ENCODE measurements at places on chromosomes 1 and 21.

DNA sequence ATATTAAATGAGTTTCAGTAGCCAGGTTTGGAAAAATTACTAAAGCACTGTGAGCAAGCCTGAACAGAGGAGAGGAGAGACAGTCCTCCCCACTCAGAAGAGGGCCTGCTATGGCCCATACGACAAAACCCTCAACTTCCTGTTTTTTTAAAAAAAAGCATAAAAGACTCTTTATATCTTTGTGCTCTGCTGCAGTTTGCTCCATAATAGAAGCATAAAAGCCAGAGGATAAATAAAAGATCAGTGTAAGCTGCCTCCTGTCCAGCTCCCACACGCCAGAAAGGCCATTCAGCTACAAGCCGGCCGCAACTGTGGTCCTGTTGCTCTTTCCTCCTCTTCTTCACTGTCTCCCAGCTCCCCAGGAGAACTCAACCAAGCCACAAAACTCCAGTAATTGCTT, 37.8 kb downstream of the NID1 start:
- no peak for DNase-seq

DNA sequence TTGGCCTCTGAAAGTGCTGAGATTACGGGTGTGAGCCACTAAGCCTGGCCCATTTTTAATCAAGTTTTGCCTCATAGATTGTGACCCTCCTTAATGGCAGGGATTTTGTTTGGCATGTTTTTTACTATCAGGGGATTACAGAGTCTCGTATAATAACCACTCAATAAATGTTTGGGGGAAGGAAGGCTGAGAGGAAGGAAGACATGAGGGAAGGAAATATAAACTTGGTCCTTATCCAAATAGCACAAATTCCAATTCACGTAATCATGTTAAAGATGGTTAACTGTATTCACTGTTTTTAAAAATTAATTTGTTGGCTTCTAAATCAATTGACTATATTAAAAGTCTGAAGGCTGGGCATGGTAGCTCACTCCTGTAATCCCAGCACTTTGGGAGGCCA, 30.9 kb upstream of the SERTAD4 start:
- DNase-seq: peak; percentile 56

- peak; percentile 7 for DNase-seq
Observed at GRCh38 chr1:197268012-197268411, at the start of gene CRB1. TSS of gene CRB1 (plus strand) at chr1:197268252. CDS start at chr1:197268413, 161 bp downstream.

DNA sequence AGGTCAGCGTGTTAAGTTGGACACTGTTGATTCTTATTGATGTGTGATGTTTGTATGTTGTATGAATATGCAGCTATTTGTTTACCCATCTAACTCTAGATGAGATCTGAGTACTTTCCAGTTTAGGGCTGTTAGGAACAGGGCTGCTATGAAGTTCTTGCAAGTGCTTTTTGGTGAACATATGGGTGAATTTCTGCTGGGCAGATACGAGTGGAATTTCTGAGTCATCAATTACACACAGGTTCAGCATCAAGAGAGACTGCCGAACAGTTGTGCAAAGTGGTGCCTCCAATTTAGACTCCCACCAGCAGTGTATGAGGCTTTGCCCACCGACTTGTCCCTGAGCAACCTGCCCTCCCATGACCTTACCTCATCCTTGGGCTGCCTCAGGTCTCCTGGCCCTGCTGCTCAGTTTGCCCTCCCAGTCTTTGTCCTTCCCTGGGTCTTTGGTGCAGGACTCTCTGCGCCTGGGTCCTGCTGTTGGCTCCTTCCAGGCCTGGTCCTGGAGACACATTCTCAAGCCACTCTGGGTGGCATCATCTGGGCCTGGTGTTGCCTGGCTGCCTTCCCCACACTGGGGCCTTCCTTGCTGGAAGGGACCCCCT, 343.6 kb downstream of the PTPRU start:
- DNase-seq: peak; percentile 46

DNA sequence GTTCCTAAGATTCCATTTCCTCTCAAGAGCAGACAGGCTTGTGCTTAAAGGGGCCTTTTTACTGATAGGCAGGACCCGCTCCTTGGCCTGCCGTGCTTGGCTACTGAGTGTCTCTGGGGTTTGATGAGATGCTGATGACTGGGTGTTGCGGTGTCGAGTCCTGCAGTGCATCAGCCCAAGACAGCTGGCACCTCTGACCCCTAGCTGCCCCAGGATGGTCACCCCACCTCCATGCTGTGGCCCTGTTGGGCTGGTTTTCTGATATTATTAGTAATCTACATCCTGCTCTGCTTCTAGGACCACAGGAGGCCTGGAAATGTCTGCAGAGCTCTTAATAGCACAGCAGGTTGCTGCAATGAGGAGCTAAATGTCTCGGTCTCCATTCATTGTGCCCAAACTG, 28.7 kb downstream of the LRRC71 start:
- no peak for DNase-seq

GRCh38 chr1:81305997-81306452, 494.7 kb upstream of the ADGRL2 start:
- DNase-seq: peak; percentile 40

DNA sequence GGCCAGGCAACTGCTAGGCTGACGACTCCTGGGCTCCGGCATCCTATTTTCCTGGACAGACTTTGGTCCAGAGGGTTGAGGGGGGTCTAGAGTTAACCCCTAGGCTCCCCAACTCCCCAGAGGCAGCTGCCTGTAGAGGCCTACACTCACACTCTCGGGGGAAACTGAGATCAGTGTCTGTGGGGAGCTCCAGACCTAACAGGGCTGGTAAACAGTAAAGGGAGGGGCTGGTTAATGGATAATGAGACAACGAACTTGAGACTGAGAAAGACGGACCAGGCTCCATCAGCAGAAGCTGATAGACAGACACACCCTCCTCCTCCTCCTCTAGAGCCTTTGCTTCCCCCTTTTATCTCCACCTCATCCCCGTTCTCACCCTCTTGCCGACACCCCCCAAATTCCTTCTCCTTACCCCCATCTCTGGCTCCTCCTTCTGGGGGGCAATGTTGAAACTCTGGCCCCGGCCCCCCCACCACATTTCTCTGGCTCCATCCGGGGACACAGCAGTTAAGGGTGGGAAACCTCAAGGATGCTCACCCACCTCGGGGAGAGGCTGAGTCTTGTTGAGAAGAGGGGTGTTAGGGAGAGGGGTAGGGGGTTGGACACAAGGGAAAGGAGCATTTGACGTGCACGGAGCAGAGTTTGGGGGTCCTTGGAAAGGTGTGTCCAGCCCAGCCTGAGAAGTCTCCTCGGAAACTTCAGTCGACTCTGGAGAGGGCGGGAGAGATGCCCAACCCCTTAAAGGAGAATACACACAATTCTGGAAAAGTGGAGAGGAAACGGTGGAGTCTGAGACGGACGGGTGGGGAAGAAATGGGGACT, at the start of gene MTMR11:
Gene MTMR11, minus strand, starts transcription at position 710 of the 822 bp plus-strand sequence. Its CDS starts 232 bp downstream, at position 478.
- DNase-seq: peak; percentile 59

DNA sequence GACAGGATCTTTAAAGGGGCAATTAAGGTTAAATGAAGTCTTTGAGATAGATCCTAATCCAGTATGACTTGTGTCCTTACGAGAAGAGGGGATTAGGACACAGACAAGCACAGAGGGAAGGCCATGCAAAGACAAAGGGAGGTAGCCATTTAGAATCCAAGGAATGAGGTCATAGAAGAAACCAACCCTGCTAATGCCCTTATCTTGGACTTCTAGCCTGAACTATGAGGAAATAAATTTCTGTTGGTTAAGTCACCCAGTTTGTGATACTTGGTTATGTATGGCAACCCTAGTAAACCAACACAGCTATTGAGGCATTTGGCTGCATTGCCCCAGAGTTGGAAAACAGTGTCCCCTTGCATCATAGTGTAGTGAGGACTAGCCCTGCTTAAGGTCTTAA, 121.3 kb downstream of the MAST2 start:
- DNase-seq: peak; percentile 42

GRCh38 chr1:70038025-70038424, 167.4 kb downstream of the LRRC40 start:
- DNase-seq: peak; percentile 41

DNA sequence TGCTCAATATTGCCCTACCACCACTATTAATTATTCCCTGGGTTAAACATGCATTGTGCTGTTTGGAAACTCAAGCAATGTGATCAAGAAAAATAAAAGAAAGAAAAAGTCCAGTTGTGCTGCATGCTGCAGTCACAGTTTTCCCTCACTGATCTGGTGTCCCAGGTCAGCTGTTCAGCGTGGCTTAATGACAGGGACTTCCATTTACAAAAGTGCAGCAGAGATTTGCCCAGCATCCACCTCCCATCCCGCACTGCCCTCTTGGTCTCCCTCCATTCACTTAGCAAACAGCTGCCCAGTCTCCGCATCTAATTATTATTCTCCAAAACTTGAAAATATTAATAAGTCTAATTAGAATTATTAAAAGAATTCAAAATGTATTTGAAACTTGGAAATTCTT, 2.0 kb upstream of the OR2T4 start:
- DNase-seq: no peak

DNA sequence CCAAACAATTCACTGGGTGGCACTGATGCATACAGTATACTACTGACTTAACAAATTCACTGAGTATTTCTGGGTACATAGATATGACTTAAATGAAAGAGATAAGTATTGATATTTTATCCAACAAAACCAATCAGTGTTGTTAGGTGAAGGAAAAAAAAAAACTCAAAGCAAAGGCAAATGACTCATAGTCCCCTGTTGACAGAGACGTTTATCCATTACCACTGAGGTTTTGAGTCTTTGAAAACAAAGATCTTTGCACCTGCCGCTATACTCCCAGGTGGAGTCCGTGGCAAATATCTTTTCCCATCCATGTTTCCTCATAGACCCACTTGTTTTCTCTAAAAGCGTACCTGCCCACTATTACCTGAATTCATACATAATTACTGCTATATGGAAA, 18.4 kb downstream of the DYNLT5 start:
- no peak for DNase-seq

GRCh38 chr1:7224644-7225043, 439.4 kb downstream of the CAMTA1 start:
- no peak for DNase-seq

- DNase-seq: no peak
Observed at GRCh38 chr1:61224609-61225008, 142.2 kb downstream of the NFIA start.

DNA sequence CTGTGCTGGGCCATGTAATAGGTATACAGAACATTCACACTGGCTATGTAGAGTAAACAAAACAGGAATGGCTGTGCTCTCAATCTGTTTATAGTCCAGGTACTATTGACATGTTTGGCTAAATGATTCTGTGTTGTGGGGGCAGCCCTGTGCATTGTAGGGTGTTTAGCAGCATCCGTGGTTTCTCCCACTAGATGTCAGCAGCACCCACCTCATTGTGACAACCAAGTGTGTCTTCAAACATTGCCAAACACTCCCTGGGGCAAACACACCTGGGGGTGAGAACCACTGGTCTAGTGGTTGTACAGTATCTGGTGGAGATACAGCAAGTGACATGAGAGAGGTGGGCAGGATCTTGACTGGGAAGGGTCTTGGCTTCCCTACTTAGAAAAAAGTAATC, 80.4 kb upstream of the SPATA6 start:
- no peak for DNase-seq

- DNase-seq: no peak
Observed at GRCh38 chr21:38916214-38916964, 110.7 kb downstream of the ETS2 start.

DNA sequence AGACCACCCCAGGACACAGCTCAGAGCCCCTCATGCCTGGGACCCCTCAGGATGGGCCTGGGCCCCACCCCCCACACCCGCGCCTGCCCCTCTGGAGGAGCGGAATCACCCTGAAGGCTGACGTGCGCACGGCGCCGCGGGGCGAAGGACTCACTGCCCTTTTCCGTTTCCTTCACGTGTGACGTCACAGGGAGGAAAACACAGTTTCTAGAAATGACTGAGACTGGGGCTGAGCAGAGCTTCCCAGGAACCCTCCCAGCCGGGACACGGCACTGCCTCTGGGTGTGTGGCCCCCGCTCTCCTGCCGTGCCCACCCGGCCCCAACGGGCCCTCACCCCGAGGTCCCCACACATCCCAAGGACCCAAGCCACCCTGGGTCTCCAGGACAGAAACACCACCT, 5.4 kb upstream of the TNFRSF4 start:
- DNase-seq: no peak

GRCh38 chr1:58927722-58928085, 143.9 kb upstream of the JUN start:
- DNase-seq: no peak

- no peak for DNase-seq
Observed at GRCh38 chr1:82181846-82182245, 381.1 kb downstream of the ADGRL2 start.

GRCh38 chr1:54502342-54502741, 45.7 kb upstream of the ACOT11 start:
- DNase-seq: no peak

- DNase-seq: no peak
Observed at GRCh38 chr21:43825936-43826622, 36.7 kb downstream of the RRP1 start.

DNA sequence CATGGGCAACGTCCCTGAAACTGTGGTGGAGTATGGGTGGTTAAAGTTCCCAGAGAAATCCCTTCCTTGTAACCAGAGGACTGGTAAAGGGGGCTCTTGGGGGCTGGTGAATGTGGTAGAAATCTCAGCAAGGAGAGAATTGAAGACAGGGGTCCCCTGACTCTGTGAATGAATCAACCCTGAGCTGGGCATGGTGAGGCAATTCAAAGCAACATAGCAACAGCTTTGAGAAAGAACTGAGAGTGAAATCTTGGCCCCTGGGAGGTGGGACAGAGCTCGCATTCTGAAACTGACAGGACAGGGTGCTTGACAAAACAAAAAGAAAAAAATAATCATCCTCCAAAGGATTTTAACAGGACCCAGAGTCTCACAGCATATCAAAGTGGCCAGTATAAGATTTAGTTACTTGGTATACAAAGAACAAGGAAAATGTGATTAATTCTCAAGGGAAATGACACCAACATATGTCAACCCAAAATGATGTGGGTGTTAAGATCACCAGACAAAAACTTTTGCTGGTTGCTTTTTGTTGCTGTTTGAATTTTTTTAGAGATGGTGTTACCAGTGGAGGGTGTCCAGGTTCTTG, 11.7 kb upstream of the SUMO3 start:
- no peak for DNase-seq

- no peak for DNase-seq
Observed at GRCh38 chr21:38439957-38440356, 58.3 kb downstream of the ERG start.

DNA sequence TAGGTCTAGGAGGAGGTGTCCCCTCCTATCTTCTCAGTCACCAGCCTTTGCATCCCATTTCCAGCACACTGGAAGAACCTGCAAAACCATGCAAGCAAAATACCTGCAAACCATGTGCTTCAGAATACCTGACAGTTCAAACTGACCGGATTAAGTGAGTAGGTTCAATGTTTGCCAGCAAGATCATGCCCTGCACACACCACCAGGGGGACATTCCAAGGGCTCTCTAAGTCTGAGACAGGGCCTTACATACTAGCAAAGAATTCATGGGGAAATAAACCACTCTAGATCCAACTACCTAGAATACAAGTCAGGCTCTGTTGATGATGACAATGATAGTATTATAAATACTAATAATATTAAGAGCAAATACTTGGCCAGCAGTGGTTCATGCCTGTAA, 27.6 kb downstream of the INPP5B start:
- peak; percentile 48 for DNase-seq
